Psoas muscle (tissue), 8 donors: ENCODE measurements at places on chromosomes 5 and 9.

- peak; percentile 71 for DNase-seq
Measured at GRCh38 chr9:91775011-91775707, 174.9 kb downstream of the ROR2 start.

DNA sequence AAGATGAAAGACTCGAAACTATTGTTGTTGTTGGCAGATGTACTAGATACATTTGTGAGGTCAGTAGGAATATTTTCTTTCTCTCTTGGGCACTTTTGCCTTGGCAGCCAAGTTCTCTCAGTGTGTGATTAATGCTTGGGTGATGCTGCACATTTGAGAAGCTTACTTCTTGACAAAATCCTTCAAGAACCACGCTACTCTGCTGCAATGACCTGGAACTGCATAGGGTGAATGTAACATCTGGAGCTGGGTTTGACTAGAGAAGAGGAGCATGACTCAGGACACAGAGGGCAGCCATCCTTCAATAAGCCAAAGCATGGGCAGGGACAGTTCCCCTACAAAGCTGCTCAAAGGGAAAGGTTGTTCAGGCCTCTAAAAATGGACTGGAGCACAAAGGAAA, 75.5 kb upstream of the PUM3 start:
- DNase-seq, result no peak

DNA sequence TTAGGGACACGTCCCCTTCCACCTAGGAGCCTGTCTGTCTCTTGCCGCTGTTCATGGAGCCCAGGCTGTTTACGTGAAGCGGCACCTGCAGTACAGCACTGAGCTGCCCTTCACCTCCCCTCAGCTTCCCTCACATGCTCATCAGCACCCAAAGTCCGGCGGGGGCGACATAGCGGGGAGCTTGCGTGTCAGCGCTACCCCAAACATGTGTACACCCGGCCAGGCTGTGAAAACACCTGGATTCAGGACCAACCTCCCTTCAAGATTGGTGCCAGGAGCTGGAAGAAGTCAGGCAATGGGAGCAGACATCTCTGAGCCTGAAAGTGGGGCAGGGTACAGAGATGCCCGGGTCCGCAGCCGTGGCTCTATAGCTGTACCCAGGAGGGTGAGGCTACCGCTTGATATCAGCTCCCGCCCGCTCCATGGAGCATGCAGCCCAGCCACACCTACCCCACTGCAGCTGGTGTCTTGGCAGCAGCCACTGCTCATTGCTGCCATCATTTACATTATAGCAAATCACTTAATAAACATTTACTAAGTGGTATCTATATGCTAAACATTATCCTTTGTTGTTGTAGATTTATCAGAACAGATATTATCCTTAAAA, 712.1 kb downstream of the CDH9 start:
- DNase-seq, result no peak

DNA sequence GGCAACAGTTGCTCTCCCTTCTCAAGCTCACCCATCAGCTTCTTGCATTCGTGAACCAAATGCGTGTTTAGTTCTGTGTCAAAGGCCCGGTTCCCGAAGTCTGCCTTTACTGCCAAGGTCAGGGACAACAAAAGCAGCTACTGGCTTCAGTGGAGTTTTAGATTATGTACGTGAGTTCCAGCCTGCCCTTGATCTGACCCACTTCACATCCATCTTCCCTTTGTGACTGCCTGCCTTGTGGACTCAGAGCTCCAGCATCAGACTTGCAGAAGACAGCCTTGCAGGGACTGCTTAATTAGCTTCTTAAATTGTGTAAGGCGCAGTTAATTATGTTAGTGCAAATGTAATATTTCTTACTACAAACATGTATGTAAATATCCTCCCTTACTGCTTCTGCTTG, 774.7 kb upstream of the EDIL3 start:
- no peak for DNase-seq

GRCh38 chr5:124072570-124072969, 560.6 kb downstream of the CSNK1G3 start:
- DNase-seq, result no peak

GRCh38 chr5:142584891-142585290, 101.0 kb downstream of the FGF1 start:
- DNase-seq, result no peak

DNA sequence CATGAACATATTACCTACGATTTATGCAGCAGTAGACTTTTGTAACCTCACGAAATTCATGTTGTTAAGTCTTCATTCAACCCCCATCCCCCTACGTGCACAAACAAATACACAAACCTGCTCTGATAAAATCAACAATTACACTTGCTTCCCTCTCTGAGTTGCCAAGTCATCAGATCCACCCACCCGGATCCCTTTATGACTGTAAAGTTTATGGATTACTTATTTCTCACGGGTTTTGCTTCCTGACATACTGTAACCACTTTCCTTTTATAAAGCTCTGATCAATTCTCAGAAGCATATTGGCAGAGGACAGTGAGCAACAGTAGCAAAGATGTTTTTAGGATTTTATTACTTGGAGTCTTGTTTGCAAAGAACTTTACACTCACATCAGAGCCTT, 70.5 kb downstream of the MLLT3 start:
- DNase-seq, result no peak

GRCh38 chr5:146662229-146662628, 146.2 kb upstream of the GPR151 start:
- DNase-seq, result no peak

GRCh38 chr9:128921881-128922763, 1.3 kb downstream of the PHYHD1 start:
- peak; percentile 78 for DNase-seq

DNA sequence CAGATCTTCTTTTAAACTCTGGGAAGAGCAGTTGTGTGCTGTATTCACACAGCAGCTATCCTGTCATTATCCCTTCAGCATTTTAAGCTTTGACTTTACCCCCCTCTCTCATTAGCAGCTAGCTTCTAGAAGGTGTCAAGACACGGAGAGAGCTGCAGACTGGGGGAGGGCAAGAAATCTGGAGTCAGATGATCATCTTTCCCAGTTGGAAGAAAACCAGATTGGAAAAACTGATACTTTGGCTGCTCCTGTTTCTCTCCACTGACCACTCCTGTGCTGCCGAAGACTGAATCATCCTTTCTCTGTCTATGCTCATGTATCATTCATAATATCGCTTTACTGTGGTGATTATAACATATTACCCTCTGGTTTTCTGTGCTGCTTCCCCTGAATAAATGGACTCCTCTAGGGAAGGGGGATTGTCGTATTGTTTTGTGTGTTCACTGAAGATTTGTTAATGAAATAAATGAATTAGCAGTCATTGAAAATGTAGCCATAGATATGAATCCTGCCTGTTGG, 75.1 kb downstream of the SH3GL2 start:
- no peak for DNase-seq

DNA sequence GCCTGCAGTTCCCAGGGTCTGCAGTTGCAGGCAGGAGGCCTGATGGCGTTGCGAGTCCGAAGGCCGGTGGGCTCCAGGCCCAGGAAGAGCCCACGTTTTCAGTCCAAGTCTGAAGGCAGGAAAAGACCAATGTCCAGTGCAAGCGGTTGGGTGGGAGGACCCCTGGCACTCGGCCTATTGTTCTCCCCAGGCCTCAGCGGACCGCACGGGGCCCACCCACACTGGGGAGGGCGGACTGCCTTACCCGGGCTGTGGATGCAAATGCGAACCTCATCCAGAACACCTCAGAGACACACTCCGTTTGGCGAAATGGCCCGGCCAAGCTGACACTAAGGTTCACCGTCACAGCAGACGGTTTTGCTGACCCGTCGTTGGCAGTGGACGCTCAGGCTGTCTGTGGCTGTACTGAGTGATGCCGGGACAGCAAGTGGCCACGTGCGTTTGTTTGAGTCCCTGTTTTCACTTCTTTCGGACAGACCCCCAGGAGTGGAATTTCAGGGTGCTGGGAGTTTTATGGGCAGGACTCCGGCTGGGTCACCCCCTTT, 10.2 kb upstream of the SEC16A start:
- no peak for DNase-seq

DNA sequence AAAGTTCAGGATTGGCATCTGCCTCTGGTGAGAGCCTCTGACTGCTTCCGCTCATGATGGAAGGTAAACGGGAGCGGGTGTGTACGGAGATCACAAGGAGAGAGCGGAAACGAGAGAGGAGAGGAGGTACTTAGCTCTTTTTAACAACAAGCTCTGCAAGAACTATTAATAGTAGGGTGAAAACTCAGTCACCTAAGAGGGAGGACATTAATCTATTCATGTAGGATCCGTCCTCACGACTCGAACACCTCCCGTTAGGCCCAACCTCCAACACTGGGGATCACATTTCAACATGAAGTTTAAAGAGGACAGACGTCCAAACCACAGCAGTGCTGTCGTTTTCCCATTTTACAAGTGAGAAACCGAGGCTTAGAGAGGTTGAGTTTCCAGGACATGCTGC, 173.7 kb downstream of the SLC28A3 start:
- DNase-seq, result no peak

GRCh38 chr9:128927731-128928411, 7.1 kb downstream of the PHYHD1 start:
- DNase-seq, result peak; percentile 72

DNA sequence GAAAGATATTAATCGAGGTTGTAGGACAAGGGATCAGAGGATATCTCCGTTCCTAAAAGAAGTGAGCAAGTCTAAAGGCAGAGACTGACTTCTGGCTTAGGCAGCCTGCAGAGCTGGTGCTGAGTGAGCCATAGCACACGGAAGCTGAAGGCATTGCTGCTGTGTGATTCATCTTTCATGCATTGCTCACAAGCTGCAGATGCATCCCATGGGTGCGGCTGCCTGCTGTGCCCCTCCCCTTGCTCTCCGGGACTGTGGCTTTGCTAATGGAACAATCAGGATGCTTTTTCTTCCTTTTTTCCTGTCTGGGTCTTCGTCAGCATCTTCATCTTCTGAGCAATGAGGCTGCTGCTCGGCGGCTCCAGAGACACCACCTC, 341.4 kb downstream of the DIRAS2 start:
- DNase-seq, result peak; percentile 35

DNA sequence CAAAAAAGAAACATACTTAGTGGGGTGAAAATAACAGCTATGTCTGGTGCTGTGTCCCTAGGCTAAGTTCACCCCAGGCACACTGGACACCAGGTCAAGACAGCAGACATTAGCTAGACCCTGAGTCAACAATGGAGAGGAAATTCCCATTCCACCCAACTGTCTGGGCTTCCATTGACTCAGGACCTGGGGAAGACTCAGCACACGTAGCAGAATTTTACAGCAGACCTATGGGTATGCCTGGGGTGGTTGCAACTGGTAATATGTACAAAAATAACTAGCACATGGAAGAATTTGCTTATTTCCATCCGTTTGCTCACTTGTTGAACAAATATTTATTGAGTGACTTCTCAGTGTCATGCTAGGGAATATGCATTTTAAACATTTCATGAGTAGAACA, 117.0 kb downstream of the GAS1 start:
- no peak for DNase-seq

- DNase-seq, result no peak
Measured at GRCh38 chr5:81207009-81207408, 26.1 kb upstream of the CKMT2 start.

GRCh38 chr5:149543361-149544027, 7.7 kb downstream of the CSNK1A1 start:
- DNase-seq, result no peak

DNA sequence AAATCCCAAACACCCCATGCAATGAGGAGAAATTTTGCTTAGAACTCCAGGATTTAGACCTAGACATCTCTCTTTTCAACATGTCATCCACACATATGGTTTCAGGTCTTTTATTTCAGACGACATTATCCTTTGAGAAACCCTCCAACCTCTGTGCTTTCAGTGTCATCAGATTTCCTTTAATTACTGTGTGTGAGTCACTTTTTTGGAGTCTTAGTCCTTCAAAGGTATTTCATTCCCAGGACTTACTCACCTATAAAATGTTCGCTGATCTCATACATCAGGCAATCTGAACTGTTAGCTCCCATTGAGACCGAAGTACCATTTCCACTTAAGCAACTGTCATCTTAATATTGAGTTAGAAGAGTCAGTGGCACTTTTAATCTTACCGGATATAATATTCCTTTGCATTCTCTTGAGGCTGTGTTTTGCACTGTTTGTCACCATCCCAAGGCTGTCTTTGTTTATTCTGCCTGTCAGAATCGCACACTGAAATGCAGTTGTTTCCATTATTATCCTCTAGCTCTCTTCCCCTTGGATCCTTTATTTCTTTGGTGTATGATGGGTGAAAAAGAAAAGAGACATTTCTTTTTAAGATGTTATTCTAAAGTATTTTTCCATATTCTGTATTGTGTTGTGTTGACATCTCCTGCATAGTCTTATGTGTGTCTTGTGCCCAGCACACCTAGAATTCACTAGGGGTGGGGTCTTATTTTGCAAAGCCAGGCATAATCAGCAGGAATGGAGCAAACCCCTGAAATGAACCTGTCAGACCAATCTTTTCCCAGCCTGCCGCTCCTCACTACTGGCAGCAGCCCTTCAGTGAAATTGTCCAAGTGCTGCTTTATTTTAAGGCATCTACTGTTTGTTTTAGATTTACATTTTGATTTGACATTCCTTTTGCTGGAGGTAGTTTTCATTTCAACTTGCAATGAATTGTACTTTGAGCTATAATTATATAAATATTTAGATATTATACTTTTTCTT, 155.4 kb downstream of the PAM start:
- no peak for DNase-seq

- DNase-seq, result no peak
Measured at GRCh38 chr5:177313561-177314259, 2.0 kb upstream of the MXD3 start.
